Suppressor macrophage (primary cell): ENCODE measurements at places on chromosomes 6 and 20.
A peak's percentile ranks its signal among the peaks of the same experiment; 100 is the strongest.

- DNase-seq: no peak
Measured at GRCh38 chr6:12760911-12761310, 44.3 kb downstream of the PHACTR1 start.

GRCh38 chr6:3585320-3585935 lies 128.6 kb upstream of the SLC22A23 start:
- DNase-seq: peak; percentile 51

DNA sequence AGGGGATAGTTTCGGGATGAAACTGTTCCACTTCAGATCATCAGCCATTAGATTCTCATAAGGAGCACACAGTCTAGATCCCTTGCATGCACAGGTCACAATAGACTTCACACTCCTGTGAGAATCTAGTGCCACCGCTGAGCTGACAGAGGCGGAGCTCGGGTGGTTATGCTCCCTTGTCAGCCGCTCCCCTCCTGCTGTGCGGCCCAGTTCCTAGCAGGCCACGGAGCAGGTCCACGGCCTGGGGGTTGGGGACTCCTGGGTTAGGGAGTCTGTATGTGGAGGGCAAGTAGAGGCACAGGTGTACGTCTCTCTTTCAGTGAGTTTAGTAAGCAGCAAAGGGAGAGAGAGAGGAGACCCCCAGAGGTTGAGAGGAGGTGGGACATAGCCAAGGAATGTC lies 30.5 kb upstream of the MDFI start:
- no peak for DNase-seq

GRCh38 chr6:11586536-11586935 lies 49.0 kb downstream of the TMEM170B start:
- no peak for DNase-seq

DNA sequence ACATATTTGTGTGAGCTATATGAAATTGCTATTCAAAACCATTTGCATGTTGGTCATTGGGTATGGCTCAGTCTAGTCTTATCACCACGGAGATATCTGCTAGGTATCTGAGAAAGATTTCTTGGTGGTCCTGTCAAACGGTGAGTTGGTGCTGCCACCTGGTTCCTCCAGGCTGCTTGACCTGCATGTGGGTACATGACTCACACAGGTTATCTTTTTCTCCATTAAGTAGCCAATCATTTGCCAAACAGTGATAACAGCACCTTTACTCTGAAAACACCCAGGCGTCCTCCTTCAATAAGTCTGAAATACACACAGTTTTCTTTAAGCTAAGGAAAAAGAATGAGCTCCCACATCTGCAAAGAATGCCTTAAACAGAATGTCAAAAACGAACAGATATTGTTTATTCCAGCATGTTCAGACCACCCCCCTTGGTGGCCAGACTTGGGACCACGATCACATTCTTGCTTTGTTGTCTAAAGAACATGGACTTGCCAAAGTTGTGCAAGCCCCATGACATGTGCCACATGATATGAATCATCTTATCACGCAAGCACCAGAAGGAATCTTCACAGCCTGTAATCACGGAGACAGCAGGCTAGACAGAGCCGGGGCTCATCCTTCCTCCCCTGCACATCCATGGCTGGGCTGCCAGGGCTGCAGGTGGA lies 200.7 kb upstream of the THBS2 start:
- no peak for DNase-seq

DNA sequence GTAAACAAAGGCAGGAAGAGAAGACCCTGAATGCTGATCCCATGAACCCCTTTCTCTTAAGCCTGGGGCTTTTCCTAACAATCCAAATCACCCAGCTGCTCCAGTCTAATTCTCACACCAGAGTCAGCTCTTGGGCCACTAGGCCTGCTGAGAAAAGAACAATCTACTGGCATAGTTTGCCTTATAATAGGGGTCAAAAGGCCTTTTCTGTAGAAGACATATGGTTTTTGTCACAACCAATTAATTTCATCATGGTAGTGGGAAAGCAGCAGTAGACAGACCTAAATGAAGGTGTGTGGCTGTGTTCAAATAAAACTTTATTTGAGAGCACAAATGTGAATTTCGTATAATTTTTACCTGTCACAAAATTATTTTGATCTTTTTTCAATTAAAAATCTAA lies 994.7 kb upstream of the EPHA7 start:
- no peak for DNase-seq

DNA sequence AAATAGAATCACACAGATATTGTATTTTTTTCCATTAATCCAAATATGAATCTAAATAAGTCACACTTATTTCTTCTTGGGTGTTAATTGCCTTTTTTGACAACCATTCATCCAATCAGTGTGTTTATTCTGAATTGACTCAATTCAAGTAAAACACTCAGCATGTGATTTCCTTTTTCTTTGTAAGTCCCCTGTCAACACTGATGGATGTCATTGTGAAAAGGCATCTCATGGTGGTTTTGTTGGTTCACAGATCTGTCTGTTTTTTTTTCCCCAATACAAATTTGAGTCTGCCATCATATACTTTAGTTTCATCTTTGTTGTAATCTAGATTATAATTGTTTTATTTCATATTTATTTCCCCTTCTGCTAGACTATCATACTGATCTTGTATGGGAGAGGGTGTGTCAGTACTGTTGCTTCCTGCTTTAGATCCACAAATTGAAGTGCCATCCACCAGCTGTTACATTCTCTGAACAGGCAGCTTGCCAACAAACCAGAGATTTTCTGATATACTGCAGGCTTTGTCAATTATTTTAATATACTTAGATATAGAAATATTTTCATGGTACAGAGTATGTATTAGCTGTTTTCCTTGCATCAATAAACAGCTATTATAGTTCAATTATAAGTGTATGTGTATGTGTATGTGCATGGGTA lies 64.2 kb upstream of the FLRT3 start:
- no peak for DNase-seq

DNA sequence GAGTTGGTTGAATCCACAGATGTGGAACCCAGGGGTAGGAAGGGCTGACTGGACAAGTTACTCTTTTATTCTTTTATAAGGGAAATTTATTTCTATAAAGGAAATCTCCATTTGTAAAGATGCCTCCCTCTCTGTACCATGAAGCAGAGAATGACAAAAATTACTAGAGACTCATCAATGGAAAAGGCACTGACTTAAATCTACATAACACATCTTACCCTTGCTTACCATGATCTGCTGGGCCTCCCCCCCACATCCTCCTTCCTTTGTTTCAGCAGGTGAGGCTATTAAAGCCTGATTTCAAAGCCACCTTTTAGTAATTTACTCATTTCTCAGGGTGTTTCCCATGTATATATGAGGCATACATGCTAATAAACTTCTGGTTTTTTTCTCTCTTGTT lies 130.2 kb upstream of the HDDC2 start:
- DNase-seq: no peak

- DNase-seq: no peak
Measured at GRCh38 chr6:54541541-54541940, 233.3 kb downstream of the TINAG start.
